ENCODE measurements at places on chromosomes 2 and 18.

DNA sequence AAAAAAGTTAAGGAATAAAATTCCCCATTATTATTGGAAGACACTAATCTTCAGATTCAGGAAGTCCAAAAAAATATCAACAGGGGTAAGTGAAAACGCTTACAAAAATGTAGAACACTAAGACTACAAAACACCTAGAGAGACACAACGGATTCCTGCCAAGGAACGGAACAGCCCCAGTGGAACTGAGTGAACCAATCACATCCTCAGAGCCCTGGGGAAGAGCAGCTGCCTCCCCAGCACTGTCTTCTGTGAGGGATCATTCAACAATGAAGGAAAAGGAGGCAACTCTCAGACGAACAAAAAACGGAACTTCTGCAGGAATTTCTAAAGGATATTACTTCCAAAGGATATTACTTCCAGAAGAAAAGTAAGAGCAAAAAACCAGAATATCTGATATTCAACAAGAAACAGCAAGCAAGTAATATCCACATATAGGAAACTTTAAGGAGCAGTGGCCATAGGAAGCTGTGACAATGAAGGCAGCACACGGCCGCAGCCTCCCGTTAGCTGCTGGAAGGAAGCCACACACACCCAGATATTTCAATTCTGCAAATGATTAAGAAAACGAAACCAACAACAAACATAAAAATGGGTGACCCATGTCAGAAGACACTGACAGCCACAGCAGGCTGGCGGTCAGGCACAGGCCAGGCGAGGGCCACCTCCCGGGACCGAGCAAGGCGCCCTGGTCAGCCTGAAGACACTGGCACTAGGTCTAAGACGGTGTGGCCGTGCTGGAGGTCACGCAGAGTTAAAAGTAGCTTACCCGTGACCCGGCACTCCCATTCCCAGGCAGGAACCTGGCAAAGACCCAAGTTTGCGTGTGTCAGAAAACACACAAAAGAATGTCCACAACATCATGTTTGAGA is 81.8 kb downstream of the HDAC4 start:
- DNase-seq: no peak

DNA sequence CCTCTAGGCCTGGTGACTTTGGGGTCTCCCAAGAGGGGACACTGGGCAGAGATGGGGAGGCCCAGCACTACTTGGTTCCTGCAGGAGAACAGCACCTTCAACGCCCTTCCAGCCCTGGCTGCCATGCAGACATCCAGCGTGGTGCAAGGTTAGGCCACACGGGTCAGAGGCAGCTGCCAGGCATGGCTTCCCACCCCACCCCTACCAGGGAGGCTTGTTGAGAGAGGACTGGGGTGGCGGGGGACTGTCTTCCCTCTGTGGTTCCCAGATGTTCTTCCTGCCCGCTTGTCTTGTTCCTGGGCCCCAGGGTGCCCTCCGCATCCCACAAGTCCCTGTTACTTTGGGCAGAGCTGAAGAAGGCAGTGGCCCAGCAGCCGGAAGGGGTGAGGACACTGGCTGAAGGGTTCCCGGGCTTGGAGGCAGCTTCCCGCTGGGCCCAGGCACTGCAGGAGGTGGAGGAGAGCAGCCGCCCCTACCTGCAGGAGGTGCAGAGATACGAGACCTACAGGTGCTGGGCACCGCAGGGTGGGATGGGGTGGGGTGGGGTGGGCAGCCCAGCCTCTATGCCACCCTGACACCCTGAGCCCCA is 4.5 kb downstream of the PROM2 start:
- no peak for DNase-seq

DNA sequence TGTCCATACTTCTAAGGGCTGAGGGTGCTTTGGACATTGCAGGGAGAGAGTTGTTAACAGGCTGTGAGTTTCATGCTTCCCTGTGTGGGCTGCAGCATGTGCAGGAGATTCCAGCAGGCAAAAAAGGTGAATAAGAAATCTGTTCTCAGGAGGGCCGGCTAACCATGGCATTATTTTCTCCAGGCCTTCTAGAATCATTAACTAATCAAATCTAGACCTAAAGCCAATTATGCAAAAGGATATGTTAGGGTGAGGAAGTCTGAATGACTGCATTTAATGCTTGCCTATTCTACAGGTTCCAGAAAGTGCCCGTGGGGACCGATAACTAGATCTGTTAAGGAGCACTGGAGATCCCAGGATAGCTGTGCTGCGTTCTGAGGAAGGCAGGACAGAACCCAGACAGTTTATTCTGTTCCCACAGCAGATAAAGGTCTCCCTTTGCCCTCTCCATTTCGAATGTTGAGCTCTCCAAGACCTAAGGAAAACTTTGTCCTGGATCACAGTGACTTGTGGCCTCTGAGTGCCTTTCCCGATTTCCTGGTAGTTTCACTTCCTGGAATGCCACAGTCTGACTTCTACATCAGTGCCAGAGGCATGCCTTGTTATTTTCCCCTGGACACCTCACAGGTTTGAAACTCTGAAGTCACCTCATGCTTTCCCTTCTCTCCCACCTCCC is 50.0 kb upstream of the ZFP36L2 start:
- DNase-seq: no peak

GRCh38 chr2:233965032-233965603 is 47.9 kb downstream of the TRPM8 start:
- no peak for DNase-seq

- no peak for DNase-seq
Measured at GRCh38 chr18:58527285-58527951, 101.5 kb downstream of the ALPK2 start.

GRCh38 chr2:12087671-12088380 is 341.4 kb downstream of the LPIN1 start:
- DNase-seq: no peak

DNA sequence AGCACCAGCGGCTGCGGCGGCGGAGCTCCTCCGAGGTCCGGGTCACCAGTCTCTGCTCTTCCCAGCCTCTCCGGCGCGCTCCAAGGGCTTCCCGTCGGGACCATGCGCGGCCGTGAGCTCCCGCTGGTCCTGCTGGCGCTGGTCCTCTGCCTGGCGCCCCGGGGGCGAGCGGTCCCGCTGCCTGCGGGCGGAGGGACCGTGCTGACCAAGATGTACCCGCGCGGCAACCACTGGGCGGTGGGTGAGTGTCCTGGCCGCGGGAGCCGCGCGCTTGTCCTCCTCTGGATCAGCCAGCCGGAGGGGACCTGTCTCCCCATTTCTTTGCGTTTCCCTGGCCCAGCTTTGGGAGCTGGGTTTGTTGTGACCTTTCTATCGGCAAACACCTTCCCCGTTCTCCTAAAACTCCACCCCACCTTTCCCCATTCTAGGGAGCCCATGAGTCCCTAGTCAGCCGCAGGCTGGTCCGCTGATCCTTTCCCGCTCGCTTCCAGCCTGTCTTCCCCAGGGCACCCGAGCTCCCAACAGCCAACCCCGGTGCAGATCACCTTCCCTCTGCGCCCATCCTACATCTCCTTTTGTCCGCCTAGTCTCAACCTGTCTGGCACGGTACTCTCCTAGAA is 316 bp downstream of the GRP start:
- no peak for DNase-seq

DNA sequence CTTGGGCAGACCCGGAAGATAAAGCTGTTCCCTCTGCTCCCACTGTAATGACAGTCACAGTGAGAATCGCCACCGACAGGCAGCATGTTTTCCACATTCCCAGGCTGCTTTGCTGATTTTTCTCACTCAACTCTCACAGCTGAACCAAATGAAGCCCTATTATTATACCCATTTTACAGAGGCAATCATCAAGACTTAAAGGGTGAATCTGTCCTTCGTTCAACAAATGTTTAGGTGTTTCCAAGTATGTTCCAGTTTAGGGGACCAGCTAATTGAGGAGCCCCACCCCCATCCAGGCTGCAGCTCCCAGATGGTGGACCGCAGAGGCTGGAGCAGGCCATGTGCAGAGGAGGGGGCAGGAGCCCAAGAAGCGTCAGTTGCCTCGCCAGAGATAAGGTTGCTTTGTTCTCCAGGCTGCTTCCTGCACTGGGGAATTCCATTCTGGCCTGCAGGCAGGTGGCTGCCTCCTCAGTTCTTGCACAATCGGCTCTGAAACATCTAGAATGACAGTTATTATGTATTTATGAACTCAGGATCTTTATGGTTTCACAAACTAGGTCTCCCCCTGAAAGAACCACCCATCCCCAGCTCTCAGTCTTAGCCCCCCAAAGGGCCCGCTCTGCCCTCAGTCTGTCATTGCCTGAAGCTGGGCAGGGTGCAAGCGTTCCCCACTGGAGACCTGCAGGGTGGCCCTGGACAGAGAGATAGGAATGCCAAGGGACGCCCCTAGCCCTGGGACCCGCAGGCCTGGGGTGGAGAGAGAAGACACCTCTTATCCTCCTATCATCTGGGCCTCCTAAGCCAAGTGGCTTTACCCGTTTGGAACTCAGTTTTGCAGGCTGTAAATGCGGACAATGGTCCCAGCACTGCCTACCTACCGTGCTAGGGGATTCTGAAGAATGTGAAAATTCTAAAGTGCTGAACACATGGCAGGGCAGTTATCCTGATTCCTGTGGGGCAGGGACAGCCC is 49.1 kb upstream of the MYCN start:
- no peak for DNase-seq

- DNase-seq: no peak
Measured at GRCh38 chr2:62296832-62297623, 101.1 kb downstream of the B3GNT2 start.

GRCh38 chr2:171762879-171763573 is 75.8 kb downstream of the DYNC1I2 start:
- DNase-seq: no peak

DNA sequence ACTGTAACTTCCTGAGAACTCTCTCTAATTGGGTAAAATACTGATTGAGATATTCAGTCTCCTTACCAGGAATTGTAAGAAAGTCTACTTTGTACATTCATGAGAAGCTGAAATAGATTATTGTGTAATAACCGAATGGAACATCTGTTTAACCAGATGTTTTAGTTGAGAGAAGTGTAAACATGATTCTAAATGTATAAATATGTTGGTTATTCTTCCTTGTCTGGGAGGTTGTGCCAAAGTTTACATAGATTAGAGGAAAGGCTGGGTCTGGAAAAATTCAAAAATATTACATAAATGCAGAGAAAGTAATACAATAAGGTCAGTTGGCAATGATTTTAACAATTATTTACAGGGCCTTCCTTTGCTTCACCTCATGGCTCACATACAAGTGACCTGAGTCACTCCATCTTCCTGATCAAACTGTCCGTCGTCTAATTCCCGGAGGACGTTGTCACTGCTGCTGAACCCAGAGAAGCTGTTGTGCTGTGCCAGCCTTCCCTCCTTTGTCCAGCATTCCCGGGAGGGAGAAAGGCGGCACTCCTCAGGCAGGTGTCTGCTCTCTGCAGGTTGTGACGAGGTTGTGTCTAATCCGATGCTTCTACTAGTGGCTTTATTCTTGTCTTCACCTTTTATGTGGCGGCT is 55.9 kb downstream of the MOB4 start:
- DNase-seq: no peak

DNA sequence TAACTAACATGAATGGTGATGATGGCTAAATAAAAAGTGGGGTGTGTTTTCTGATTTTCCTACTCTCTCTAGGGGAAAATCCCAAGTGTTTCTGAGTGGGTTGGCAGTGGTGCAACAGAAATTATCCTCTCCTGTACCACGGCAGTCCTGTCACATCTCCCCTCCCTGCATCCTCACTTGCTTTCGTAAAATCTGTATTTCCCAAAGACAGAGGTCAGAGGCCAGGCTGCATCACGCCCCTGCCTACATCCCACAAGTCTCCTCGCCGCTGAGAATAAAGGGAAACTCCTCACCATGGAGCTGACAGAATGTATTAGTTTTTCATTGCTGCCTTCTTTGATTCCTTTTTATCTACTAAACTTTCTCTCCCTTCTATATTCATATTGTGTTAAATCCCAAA is 13.1 kb downstream of the FBLN7 start:
- no peak for DNase-seq

- no peak for DNase-seq
Measured at GRCh38 chr18:12233378-12233777, 20.8 kb upstream of the CIDEA start.

DNA sequence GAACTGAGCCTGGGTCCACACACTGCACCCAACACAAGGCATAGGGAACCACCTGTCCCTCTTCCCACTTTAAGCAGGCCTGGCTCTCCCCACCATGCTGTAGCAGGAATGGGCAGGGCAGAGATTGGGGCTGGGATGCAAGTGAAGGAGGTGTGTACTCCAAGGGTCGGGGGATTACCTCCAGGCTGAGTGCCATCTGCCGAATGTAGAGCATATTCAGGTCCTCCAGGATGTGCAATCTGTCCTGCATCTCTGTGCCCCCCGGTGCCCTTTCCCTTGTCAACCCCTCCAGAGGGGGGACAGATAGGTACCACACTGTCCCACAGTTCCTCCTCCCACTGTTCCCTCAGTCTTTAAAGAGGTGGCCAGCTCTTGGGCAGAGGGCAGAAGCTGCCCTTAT is 2.4 kb downstream of the RTKN start:
- no peak for DNase-seq

GRCh38 chr2:105072039-105072438 is 34.2 kb downstream of the MRPS9 start:
- no peak for DNase-seq

GRCh38 chr2:101388232-101388631 is 929 bp upstream of the CREG2 start:
- no peak for DNase-seq

DNA sequence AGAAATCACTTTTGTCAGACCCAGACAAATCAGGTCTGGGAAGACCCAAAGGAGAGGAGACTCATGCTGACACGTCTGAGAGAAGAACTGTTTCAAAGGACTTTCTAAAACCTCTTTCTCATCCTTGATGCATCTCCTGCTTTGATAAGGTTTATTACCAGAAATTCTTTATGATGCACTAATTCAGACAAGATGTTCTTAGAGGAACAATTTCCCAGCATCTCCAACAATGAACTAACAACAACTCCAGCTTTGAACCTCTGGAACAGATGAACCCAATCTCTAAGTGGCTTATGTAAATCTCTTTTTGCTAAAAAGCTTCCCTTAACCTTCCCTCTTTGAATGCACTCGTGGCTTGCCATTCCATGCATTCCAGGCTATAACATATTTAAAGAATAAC is 15.9 kb upstream of the SERPINB11 start:
- no peak for DNase-seq

- no peak for DNase-seq
Measured at GRCh38 chr2:185979546-185980071, 241.0 kb downstream of the FSIP2 start.

- DNase-seq: no peak
Measured at GRCh38 chr2:239668042-239668441, 267.2 kb upstream of the HDAC4 start.

- peak; percentile 49 for DNase-seq
Measured at GRCh38 chr2:9630117-9630735, 571 bp downstream of the YWHAQ start.
